SW 1271 (cell line): ENCODE measurements at places on chromosomes 16 and 17.

DNA sequence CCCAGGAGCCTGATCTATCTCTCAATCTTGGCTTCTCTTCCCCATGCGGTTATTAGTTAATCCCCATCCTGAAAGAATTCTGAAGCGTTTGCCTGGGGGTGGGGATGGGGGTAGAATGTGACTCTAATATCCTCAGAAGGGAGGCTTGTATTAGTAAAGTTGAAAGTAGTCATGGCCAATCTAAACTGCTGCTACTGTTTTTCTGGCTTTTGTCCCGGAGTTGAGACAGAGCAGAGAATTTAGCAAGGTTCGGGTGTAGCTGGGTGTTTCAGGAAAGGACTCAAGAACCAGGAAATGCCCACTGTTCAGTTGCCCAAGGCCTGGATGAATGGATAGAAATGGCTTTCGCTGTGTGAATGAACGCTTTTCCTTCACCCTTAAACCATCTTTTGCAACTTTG lies 17.6 kb upstream of the ITGAM start:
- no peak for DNase-seq

- DNase-seq, result no peak
Measured at GRCh38 chr17:57158325-57158724, 73.3 kb downstream of the AKAP1 start.

- DNase-seq, result no peak
Measured at GRCh38 chr17:56742601-56743000, 91.1 kb downstream of the C17orf67 start.

DNA sequence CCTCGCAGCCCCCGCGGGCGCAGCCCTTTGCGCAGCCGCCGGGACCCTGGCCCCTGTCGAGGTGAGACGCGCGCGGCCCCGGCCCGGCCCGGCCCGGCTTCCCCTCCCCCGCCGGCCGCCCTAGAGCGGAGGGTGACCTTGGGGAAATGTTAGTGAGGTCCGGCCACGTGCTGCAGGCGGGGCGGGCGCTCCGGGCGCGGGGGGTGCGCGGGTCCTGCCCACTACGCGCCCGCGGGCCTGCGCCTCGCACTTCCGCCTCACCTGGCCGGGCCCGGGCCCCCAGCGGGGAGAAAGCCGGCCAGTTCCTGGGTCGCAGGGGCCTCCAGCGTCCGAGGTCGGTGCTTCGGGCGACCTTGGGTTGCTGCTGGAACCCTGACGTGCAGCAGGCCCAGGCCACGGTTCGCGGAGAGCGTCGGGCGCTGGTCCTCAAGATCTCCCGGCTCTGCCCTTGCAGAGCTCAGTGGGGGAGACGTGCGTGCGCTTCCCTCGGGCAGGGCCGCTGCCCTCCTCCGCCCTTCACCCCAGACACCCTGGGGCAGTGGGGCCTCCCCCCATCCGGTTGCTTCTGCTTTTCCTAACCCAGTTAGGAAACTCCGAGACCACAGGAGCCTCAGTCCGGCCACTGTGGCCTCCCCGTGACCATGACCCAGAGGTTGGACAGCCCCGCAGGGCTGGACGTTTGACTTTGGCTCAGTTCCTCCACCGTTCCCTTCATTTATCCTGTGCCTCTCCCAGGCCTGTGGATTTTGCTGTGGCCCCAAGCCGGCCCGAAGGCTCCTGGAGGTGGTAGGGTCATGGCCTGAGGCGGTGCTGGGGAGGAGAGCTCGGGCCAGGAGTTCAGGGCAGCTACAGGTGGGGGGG lies 791 bp downstream of the MCRIP2 start:
- DNase-seq, result no peak

DNA sequence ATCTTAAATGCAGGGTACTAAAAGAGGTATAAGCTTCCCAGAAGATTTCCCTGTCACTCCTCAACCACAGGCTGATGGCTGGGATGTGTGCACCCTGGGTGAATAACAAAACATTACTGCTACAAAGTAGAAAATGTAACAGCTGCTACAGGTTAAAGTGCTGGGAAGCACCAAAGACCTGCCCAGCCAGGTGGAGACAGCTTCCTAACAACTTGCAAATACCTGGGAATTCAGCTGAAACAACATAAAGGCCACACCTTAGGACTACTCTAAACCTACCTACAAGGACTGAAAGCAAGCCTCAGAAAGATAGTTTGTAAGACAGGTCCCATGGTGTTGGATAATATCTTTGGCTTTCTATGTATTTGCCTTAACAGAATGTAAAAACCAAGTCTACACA lies 118.5 kb downstream of the CEP112 start:
- DNase-seq, result no peak

DNA sequence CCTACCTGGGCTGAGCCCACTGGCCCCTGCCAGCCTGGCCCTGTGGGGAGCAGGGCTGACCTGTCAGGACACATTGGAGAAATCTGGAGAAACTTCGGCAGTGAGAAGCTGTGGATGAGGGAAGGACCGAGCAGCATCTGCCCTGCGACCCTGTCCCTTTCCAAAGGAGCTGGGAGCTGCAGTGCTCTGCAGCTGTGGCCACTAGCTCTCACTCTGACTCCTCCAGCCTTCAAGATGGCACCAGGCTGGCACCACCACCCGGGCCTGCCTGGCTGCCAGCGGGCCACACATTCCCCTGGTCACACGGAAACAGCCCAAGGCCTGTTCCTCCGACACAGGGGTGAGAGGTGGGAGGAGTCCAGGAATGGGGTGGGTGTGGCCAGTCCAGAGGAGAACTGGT lies 30.1 kb downstream of the CD300LG start:
- no peak for DNase-seq
